ENCODE measurements at places on chromosomes 12 and 14. TPM values are rescaled to one million over a fixed set of nuclear protein-coding genes. Genes with fewer than 3 reads are reported as not detected.

GRCh38 chr12:93387780-93388179 lies 10.1 kb downstream of the NUDT4 start:
- H3K4me3 ChIP-seq, result no peak overlapping the region
- no peaks in the 10 kb centered on the region for H3K27me3 ChIP-seq
- H3K36me3 ChIP-seq, result peaks cover 41% of the 10 kb centered on the region
- peak; percentile 74 for DNase-seq

DNA sequence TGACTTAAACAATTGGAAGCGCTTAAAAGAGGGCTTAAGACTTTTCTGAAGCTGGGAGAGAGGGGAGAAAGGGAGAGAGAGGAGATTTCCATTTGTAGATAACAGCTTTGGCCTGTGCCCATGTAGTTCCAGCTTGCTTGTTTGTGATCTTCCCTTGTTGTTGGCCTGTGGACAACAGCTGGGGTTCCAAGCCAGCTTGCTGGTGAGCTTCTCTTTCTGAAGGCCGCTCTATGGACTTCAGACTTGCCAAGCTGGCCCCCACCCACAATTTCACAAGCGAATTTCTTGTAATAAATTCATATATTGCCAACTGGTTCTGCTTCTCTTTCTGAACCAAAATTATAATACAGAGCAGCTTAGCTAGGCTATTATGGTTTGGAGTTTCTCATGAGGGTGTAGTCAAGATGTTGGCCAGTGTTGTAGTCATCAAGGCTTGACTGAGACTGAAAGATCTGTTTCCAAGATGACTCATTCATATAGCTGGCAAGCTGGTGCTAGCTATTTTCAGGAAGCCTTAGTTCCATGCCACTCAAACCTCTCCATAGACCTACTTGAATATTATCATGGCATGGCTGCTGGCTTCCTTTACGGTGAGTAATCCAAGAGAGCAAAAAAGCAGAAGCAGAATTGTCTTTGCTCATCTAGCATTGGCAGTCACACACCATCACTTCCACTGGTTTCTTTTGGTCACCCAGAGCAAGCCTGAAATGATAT lies 89.4 kb downstream of the ATP23 start:
- no peak overlapping the region for H3K4me3 ChIP-seq
- H3K27ac ChIP-seq, result no peak overlapping the region
- peaks cover 2% of the 10 kb centered on the region for H3K27me3 ChIP-seq
- H3K36me3 ChIP-seq, result no peaks in the 10 kb centered on the region

The PTCSC3 gene
- total RNA-seq, result not detected

- H3K4me1 ChIP-seq, result peaks cover 15% of the 10 kb centered on the region
- no peak overlapping the region for H3K27ac ChIP-seq
- H3K27me3 ChIP-seq, result no peaks in the 10 kb centered on the region
- no peaks in the 10 kb centered on the region for H3K36me3 ChIP-seq
Observed at GRCh38 chr12:9509464-9510161, 98.1 kb downstream of the KLRB1 start.

The SERPINA9 gene
- total RNA-seq, result not detected

The GPRC5D gene
- total RNA-seq, result not detected

DNA sequence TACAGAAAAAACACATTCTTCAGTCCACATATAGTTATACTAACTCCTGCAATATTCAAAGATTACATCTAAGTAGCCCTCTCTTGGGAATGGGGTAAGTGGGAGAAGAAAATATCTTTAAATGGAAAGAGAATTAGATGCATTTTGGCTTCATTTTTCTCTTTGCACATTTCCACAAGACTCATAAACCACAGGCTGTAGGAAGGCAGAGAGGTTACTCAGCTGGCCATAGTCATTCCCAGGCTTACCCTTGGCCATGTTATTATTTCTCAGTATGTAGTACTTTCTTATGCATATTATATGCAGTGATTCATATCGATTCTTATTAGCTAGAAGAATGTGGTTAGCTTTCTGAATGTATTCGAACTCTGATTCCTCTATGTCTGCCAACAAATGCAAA lies 92.2 kb downstream of the PTPRR start:
- H3K4me3 ChIP-seq, result no peak overlapping the region
- H3K27me3 ChIP-seq, result peaks cover 2% of the 10 kb centered on the region
- H3K4me1 ChIP-seq, result no peaks in the 10 kb centered on the region
- H3K27ac ChIP-seq, result no peak overlapping the region

The SDR9C7 gene
- not detected for total RNA-seq

- H3K27me3 ChIP-seq, result no peaks in the 10 kb centered on the region
- no peak for DNase-seq
- H3K4me3 ChIP-seq, result no peak overlapping the region
- H3K27ac ChIP-seq, result no peak overlapping the region
Observed at GRCh38 chr12:51118706-51119105, 35.3 kb upstream of the CSRNP2 start.

The PRICKLE1 gene
- total RNA-seq, result 0.30 TPM

GRCh38 chr12:50949801-50950302 lies 2.5 kb upstream of the HIGD1C start:
- H3K4me3 ChIP-seq, result no peak overlapping the region
- H3K27me3 ChIP-seq, result no peaks in the 10 kb centered on the region
- no peaks in the 10 kb centered on the region for H3K36me3 ChIP-seq

- peaks cover 21% of the 10 kb centered on the region for H3K4me1 ChIP-seq
- no peak overlapping the region for H3K4me3 ChIP-seq
- no peaks in the 10 kb centered on the region for H3K27me3 ChIP-seq
- no peaks in the 10 kb centered on the region for H3K36me3 ChIP-seq
- peak overlapping the region; percentile 42 for H3K27ac ChIP-seq
Observed at GRCh38 chr12:122457627-122458026, 35.2 kb upstream of the CLIP1 start.

- peak overlapping the region; percentile 61 for H3K27ac ChIP-seq
- no peak overlapping the region for H3K4me3 ChIP-seq
- no peaks in the 10 kb centered on the region for H3K27me3 ChIP-seq
- H3K36me3 ChIP-seq, result peaks cover 11% of the 10 kb centered on the region
- peaks cover 4% of the 10 kb centered on the region for H3K4me1 ChIP-seq
Observed at GRCh38 chr12:117025481-117026151, 73.6 kb downstream of the TESC start.

- H3K36me3 ChIP-seq, result no peaks in the 10 kb centered on the region
- peaks cover 2% of the 10 kb centered on the region for H3K27me3 ChIP-seq
- DNase-seq, result no peak
- no peaks in the 10 kb centered on the region for H3K4me1 ChIP-seq
Observed at GRCh38 chr12:24966951-24967564, 18.2 kb upstream of the BCAT1 start.

DNA sequence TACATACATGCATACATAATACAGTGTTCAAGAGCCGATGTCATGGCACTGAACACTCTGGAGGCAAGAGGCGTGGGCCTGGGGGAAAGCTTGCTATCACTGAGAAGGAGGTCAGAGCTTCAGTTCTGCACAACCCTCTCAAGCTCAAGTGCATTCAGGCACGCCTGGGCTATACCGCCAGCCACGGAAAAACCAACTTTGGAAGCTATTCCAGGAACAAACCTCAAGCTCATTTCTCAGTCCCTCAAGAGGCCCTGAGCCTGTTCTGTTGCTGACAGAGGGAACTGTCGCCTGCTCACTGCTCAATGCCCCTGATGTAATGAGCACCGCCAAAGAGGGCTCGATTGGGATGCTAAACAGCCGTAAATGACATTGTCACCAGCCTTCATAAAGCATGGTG lies 9.2 kb downstream of the NOS1 start:
- no peak overlapping the region for H3K27ac ChIP-seq
- H3K4me1 ChIP-seq, result no peaks in the 10 kb centered on the region
- H3K4me3 ChIP-seq, result no peak overlapping the region
- peaks cover 4% of the 10 kb centered on the region for H3K27me3 ChIP-seq
- no peak for DNase-seq

Data from activated CD4-positive, alpha-beta T cell treated with anti-CD3 and anti-CD28 coated beads for 36 hours (primary cell).